CD4-positive, CD25-positive, alpha-beta regulatory T cell (primary cell): ENCODE measurements at places on chromosomes 7 and 10.

DNA sequence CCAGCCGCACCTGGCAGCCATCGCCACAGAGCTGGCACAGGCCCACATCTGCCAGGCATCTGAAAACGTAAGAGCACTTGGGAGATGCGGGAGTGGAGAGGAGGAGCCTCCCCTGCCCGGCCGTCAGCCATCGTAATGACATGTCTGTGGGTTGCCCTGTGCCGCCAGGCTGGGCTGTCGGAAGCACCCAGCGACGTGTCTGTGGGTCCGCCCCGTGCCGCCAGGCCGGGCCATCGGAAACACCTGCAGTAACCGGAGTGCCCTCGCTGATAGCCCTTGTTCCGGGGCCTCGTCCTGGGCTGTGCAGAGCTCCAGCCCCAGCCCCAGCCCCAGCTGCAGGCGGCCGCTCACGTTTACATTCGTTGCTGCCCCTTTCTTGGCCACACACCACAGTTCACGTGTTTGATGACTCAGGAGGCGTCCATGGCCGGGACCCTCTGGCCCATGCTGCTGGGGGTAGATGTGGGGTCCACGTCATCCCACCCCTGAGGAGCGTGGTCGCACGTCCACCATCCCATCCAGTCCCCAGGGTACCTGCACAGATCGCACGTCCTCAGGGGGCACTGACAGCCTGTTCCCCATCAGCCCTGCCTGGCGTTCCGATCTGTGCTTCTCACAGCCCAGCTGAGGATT is 30.0 kb upstream of the PRKAR1B start:
- no peak for DNase-seq

GRCh38 chr7:144391823-144392255 is 11.7 kb downstream of the NOBOX start:
- peak; percentile 66 for DNase-seq

GRCh38 chr7:37452346-37452745 is 3.7 kb upstream of the ELMO1 start:
- no peak for DNase-seq

GRCh38 chr7:19284596-19285300 is 139.5 kb upstream of the FERD3L start:
- no peak for DNase-seq

- peak; percentile 22 for DNase-seq
These were observed 14.8 kb upstream of the WAPL start for GRCh38 chr10:86536294-86536861.

DNA sequence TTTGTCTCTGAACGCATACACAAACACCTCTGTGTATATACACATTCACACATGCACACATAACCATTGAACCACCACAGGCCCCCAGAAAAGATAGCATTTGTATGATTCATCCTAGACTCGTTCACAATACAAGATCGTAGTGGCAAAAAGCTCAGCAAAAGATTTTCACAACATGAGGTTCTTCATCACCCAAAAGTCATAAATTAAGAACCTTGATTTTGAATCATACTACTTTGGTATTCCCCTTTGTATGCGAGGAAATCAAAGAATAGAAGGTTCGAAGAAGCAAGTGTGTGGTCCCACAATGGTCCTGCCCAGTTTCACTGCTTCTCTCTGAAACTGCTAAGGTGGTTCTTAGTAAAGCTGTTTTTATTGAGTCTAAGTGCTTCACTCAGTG is 200.7 kb downstream of the CELF2 start:
- DNase-seq: no peak

DNA sequence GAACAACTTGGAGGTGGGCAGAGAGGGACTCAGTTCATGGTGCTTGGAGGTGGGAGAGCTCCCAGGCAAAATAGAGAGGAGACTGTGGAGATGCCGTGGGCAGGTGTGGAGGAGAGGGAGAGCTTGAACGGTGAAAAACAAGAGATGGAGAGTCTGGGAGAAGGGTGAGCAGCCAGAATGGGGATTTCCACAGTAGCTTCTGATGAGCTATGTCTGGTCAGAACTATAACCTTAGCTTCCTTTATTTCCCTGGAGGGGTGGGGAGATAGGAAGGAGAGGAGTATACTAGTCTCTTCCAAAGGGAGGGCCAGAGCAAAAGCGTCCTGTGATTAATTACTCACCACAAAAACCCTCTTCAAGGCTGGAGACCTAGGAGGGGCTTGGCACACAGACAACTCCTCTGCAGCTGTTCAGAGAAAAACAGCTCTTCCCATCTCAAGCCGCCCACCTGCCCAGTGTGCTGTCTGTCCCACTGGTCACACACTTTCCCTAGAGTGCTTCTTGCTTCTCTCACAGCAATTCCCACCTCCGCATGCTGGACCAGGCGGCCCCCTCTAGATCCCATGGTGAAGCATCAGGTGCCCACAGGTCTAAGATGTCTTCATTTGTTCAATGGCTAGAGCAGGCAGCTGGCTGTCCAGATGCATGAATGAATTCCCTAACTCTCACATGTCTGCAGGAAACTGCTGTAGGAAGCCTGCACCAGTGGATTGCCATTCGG is 41.9 kb downstream of the TAS2R41 start:
- DNase-seq: no peak

- DNase-seq: no peak
These were observed 9.6 kb downstream of the SYPL1 start for GRCh38 chr7:106102387-106102966.

DNA sequence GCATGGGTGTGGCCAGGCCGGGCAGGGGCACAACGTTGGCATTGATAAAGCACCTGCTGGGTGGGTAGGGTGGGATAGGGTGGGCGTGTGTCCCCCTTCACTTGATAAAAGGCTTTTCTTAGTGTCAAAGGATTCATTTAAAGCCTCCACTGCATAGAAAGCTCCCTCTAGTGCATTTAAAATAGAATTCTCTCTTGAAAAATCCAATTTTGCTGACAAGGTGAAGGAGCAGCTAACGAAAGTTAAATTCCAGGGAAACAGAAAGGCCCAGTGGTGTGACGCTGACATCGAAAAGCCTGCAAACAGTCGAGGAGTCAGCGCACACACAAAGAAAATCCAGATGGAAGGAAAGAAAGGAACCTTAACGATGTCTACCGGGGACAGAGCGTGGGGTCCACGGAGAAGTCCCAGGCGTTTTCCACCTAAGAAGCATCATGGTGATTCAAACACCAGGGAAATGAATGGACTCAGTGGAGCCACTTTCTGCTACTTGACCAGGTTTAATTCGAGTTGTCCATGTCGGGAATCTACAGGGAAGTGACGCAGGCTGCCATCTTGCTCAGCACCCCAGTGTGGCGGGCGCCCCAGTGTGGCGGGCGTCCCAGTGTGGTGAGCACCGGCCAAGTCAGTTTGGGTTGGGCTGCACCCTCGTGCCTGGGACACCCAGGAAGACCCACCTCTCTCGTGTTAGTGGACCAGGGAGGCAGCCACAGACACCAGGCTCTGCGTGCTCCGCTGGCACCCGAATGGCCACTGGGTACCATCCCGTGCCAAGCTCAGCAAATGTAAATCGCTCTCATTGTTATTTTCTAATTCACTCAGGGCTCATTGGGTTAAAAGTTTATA is 217.8 kb downstream of the DNAJB6 start:
- no peak for DNase-seq

GRCh38 chr10:9096288-9096687 is 1041.8 kb downstream of the GATA3 start:
- DNase-seq: peak; percentile 72

DNA sequence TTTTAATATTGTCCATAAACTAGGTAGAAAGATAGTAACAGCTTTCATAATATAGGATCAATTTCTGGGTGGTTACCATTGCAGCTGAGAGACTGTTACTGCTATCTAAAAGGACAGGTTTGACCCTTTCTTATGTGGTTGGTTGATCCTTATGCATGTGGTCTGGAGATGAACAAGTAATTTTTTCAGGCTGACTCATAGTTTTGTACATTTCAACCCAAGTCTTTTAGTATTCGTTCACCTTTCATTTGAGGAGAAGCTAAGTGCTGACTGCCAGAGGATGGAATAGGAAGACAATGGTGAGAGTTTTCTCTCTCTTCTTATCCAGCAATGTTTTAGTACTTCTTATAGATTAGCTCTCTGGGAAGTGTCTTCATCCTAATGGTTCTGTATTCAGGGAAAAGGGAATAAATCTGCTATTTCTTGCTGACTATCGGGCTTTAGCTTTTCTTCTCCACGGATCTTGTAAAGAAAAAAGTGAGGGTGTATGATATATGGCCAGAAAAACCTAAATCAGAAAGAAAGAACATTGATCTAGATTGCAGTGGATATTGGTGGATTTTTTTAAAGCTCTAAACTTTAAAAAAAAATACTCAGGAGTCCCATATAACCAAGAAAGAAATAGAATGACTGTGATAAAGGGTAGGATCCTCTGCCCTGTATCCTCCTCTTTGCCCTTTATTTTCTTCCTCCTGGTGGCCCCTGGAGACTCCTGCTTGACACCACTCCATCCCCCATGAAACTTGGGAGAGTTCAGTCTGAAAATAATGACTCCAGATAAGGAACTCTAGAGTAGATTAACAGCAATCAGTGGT is 88.0 kb downstream of the CPED1 start:
- no peak for DNase-seq
